ENCODE measurements at places on chromosomes 6 and 20.

- peak; percentile 58 for DNase-seq
These were observed 68.4 kb downstream of the RSPO3 start for GRCh38 chr6:127186889-127187288.

GRCh38 chr6:111677249-111677990, 71.7 kb upstream of the TRAF3IP2 start:
- no peak for DNase-seq

GRCh38 chr6:9675122-9675521, 739.8 kb downstream of the TFAP2A start:
- DNase-seq: no peak

DNA sequence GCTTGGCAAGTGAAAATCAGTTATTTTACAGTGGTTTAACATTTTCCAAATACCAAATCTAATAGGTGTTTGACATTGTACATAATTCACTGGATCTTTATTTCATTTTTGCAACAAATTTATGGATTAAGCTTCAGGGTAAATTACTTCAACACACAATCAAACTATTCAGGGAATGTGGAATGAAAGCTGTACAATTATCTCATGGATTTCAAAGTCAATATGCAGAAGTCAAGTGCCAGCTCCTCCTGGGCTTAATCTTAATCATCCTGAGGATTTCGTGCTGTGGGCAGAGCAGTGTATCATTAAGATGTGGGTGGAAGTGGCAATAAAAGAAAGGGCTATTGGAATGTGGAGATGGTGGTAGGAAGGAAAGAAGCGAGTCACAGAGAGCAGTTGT, 548.8 kb downstream of the COL12A1 start:
- DNase-seq: no peak

GRCh38 chr20:17417225-17417624, 114.0 kb downstream of the BFSP1 start:
- no peak for DNase-seq

DNA sequence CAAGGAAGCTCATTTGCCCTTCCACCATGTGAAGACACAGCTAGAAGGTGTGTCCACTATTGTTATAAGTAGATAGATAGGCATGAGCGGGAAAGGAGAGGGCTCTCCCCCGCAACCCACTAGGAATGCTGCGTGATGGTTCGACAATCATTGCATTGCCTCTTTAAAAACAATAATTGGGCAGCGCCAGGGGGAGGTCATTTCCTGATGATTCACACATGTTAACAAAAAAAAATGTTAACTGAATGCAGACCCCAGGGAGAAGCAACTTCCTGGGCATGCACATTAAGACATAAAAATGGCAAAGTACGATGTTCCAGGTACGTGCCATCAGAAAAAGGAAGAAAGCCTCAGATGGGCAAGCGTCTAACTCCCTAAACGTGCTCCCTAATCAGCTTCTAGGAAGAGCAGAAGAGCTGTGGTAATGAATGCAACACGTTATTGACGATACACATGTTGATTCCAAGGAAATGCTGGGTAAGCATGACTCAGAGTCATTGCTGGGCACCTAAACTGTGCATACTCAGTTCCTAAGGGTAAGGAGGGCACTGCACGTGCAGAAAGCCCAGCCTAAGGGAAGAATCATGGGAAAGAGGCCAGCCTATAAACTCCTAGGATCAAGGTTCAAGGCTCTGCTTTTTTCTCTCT, 113.7 kb downstream of the FAM217A start:
- DNase-seq: no peak

DNA sequence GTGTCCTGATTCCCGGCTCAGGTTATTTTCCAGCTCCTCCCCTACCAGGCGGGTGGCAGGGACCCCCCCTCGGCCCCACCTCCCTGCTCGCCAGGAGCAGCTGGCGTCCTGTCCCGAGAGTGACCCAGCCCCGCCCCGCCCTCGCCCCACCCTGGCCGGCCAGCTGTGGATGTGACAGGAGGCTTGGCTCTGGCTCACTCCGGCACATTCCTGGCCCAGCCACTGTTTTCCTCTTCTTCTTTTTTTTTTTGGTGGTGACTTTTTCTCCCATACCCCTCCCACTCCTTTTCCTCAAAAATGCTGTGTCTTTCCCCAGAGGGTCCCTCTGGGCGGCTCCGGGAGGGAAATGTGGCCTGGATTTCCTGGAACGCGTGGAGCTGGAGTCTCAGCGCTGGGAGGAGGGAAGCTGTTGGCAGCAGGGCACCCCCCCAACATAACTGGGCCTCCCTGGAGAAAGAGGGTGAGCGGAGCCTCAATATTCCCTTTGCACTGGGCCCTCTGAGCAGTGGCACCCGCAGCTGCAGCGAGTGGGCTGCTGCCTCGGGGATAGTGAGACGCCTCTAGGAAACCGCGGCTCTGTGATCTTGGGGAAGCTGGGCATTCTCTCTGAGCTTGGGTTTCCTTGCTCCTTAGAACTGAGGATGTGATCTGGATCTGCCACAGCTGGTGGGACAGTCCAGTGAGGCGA, 28.3 kb upstream of the CSNK2A1 start:
- no peak for DNase-seq

GRCh38 chr6:110814102-110815014, 911 bp downstream of the CDK19 start:
- peak; percentile 60 for DNase-seq

GRCh38 chr6:56821005-56821432, 133.9 kb upstream of the BEND6 start:
- DNase-seq: no peak

DNA sequence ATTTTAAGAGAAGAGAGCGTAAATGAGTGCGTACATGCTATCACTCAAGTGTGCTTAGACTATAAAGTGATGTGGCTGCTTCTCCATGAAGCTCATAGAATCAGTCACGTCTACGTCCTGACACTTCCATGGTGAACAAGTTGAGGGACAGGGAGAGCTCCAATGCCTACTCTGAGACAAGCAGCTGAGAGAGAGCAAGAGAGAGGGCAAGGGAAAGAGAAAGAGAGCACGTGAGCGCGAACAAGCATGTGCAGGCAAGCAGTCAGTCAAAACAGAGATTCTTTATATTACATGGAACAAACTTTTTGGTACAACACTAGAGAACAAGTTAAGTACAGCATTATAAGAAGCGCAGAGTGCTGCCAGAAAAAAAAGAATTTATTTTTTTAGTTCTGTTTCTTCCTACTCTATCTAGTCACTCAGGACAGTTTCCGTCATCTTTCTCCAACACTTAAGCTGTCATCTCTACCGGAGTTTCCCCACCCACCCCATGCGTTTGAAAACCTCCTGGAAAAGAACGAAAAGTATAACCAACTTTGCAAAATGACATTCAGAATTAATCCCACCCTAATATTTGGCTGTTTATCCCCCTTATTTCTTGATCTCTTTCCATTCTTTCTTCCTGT, 61.8 kb downstream of the EPB41L2 start:
- no peak for DNase-seq

DNA sequence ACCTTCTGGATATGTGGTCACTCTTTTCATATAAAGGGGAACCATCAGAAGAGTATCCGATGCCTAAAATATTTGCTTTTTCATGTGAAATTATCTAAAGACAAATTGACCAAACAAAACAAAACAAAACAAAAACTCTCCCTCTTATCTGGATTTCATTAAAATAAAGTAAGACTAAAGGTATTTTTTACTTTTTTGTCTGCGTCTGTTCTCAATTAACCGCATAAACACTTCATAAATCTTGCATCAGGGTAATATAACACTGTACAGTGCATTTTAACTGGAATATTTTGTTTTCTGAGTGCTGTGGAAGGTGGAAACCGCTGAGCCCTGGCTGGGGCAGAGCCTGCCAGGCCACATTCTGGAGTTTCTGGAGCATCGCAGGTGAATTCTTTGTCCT, 234.1 kb upstream of the ZFP64 start:
- no peak for DNase-seq

- no peak for DNase-seq
These were observed 560.4 kb upstream of the JAG1 start for GRCh38 chr20:11234181-11234580.

- DNase-seq: no peak
These were observed 35.9 kb downstream of the CDC40 start for GRCh38 chr6:110216140-110216539.

DNA sequence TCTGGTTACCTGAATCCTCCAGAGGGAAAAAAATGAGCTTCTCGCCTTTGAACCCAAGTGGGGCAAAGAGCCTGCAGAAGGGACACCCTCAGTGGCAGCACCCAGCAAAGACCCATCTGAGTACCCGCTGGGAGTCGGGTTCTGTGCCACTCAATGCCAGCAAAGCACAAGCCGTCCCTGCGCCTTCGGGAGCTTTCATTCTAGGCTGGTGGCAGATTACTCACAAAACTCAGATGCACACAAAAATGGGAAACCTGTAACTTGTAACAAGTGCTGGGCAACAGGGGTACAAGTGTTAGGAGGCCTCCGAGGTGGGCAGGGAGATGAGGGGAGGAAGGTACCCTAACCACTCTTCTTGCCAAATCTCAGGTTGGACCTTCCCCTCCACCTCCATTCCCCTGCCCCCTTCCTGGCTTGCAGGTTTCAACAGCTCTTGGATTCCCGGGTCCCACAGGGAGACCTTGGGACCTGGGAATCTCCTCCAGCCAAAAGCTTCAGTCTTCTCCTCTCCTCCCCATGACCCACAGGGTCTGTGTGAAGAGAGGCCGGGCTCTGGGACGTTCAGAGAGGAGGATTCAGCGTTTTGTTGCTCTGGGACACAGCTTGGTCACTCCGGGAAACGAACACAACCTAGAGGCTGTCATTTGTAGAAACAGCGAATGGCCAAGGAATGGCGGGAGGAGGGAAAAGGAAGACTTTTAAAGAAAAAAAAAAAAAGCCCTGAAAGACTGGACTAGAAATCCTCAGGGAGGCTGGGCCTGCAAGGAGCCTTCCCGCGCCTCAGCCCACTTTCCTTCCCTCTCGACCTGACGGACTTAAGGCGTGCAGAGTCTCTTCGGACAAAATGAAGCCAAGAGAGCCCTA, 1.2 kb upstream of the PARD6B start:
- no peak for DNase-seq

GRCh38 chr6:139597771-139598755, 223.6 kb upstream of the CITED2 start:
- no peak for DNase-seq

DNA sequence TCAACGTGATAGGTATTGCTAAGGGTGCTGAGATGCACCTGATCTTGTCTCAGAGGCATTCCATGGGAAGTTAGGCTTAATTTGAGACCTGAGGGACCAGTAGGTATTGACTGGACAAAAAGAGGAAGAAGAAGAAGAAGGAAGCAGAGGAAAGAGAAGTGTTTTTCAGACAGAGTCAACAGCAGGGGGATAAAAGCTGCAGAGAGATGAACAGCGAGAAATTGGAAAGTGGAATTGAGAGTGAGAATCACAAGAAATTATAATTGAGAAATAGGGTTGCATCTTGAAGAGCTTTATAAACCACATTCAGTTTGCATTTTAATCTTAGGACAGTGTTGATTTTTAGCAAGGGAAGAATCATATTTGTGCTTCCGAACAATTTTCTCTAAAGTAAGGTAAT, 254.0 kb downstream of the CD83 start:
- no peak for DNase-seq

GRCh38 chr6:72464791-72465691, 156.8 kb upstream of the KCNQ5 start:
- DNase-seq: no peak

DNA sequence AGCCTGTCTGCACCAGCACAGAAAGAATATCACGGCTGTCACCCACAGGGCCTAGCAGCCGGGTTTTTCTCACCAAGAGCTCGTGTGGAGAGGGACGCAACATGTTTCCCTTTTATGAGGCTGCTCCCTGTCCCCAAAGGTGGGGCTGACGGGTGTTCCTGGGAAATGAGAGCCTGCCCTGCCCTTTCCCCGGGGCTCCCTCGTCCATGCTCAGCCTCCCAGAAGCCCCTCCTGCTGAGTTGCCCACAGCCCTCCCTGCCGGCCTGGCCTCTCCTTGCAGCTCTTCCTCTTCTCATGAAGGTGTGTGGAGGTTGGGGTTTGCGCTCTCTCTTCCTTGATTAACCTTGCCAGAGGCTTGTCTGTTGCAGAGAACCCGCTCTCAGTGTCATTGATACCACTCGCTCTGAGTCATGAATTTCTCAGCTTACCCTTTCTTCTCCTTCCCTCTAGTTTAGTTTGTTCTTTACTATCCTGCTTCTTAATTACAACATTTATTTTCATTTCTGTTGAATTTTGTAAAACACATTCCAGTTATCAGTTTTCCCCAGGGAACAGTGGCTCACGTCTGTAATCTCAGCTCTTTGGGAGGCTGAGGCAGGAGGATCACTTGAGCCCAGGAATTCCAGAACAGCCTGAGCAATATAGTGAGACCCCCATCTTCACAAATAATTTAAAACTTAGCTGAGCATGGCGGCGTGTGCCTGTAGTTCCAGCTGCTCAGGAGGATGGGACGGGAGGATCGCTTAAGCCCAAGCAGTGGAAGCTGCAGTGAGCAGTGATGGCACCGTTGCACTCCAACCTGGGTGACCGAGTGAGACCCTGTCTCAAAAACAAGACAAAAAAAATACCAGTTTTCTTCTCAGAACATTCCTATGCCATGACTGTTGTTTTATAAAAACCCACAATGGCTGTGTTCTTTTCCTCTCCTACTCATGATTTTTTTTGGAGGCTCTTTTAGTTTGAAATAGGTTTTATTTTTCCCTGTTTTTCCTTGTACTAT, 103.8 kb downstream of the TMEM242 start:
- DNase-seq: no peak

GRCh38 chr20:60882836-60883235, 369.2 kb upstream of the CDH4 start:
- no peak for DNase-seq

DNA sequence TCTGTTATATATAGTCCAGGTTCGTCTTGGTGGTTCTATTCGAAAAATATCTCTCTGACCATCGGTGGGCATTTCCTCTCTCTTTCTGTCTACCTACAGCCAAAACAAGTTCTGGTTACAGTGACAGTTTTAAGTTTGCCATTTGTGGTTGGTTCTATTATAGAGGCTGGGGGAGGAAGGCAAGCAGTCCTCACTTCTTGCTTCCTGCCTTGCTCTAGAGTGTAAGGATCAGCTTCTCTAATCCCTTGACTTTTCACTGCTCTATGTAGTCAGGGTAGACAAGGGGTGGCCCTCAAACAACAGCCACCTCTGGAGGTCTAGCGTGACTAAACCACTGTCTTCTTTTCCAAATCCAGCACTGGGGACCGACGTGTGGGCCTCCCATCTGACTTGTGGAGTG, 16.1 kb downstream of the E2F3 start:
- no peak for DNase-seq

GRCh38 chr6:131756039-131756438, 45.2 kb upstream of the CTAGE9 start:
- DNase-seq: no peak

GRCh38 chr6:143146186-143146851, 85.6 kb downstream of the AIG1 start:
- no peak for DNase-seq

- DNase-seq: no peak
These were observed 52.3 kb downstream of the HBS1L start for GRCh38 chr6:135002229-135002844.

- DNase-seq: no peak
These were observed 1.6 kb downstream of the DNAAF9 start for GRCh38 chr20:3405696-3406358.

Measured in stimulated activated CD4-positive, alpha-beta T cell treated with anti-CD3 and anti-CD28 coated beads, TNF-alpha, amount 100 ng/mL, for 48 hours (primary cell).